ENCODE measurements at places on chromosomes 13 and 19.

DNA sequence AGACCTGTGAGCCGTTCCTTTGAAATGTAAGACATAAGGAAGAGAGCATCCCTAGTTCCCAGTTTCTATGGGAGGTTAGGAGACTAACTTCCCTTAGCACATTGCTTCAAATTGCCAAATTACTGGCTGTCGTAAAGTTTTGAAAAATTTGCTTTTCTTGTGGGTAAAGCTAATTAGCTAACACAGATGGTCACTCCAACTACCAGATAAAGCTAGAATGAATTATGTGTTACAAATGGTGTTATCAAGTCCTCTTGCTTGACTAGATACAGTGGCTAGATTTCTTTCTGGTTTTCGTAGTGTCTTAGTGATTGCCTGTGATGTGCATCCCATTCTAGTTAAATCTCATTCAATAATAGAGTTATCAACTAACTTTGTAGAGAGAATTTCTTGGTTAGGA, 416.6 kb upstream of the ATXN8OS start:
- DNase-seq, result no peak

- no peak for DNase-seq
Measured at GRCh38 chr13:92807353-92807752, 419.3 kb upstream of the GPC6 start.

DNA sequence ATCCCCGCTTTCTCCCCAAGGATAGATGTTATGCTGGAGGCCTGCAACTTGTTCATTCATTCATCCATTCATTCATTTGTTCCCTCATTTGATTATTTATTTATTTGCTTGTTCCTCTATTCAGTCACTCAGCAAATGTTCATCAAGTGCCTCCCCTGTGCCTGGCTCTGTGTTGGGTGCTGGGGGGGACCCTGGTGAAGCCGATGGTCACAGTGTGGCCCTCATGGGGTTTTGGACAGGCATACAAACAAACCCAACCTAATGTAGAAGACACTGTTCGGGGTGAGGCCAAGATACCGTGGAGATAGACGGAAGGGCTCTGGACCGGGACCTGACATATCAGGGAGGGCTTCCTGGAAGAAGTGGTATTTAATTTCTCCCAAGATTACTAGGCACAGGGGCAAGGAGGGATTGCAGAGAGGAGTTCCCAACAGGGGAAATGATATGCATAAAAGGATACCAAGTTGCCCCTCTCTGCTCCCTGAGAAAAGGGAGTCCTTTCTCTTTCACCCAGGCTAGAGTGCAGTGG, 58.1 kb downstream of the ZNF536 start:
- DNase-seq, result no peak

DNA sequence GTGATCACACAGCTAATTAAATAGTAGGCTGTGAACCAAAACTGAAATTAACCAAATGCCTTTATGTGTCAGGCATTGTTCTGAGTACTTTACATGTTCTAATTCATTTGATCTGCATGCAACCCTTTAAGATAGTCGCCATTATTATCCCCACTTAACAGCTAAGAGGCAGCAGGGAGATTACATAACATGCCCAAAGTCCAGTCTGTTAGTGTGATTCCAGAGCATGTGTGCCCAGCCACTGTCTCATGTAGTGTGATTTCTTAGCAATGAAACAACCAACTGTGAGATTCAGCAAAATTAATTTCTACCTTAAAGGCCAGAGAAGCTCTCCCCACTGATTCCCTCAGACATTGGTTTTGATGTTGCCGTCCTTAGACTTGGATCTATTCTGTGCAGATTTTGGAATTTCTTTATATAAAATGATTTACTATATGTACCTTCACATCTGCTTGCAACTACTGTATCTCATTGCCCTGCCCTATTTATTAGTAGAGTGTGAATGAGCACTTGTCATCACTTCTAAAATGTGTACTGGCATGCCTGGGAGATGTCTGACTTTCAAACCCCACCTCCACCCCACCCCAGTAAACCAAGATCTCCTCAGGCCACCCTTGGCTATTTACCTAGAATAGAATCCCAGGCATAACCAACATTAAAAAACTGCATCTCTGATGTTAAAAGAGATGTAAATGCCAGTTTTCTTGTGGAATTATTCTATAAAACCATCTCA, 41.2 kb downstream of the POLR1D start:
- DNase-seq, result no peak

- peak; percentile 3 for DNase-seq
Measured at GRCh38 chr19:56403261-56403660, 871 bp upstream of the ZNF583 start.
